ENCODE measurements at places on chromosomes 4 and X. TPM values are rescaled to one million over a fixed set of nuclear protein-coding genes. Genes with fewer than 3 reads are reported as not detected.

Gene TLR10
- total RNA-seq: 1.1 TPM

Gene SCML2
- total RNA-seq: 0.22 TPM

Gene GUCY1A1
- 14.1 TPM for total RNA-seq

Gene RRH
- total RNA-seq: not detected

Gene REELD1
- 0.32 TPM for total RNA-seq

Gene DOK7
- not detected for total RNA-seq

Gene XAGE2
- not detected for total RNA-seq

Gene DUX4
- not detected for total RNA-seq

Gene TMPRSS11D
- not detected for total RNA-seq
